ENCODE measurements at places on chromosomes 13 and 19.

DNA sequence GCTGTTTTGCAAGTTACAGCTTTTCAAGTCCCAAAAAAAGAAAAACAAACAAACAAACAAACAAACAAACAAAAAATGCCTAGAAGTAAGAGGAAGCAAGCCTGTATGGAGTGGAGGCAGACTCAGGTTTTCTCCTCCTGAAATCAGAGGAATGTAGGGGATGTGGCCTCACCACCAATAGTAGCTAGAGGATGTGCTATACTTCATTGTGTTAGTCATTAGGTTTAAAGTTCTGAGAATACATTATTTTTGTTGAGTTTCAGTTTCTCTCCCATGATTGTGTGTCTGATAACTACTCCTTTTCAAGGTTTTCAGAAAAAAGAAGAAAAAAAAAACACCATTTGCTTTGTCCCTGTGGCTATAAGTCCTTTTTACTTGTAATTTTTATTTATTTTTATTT, 524.5 kb downstream of the GPC6 start:
- DNase-seq: no peak

- DNase-seq: no peak
Observed at GRCh38 chr19:49272204-49272603, 52.8 kb downstream of the SLC6A16 start.

GRCh38 chr13:113442354-113442984, 10.8 kb downstream of the ADPRHL1 start:
- no peak for DNase-seq

DNA sequence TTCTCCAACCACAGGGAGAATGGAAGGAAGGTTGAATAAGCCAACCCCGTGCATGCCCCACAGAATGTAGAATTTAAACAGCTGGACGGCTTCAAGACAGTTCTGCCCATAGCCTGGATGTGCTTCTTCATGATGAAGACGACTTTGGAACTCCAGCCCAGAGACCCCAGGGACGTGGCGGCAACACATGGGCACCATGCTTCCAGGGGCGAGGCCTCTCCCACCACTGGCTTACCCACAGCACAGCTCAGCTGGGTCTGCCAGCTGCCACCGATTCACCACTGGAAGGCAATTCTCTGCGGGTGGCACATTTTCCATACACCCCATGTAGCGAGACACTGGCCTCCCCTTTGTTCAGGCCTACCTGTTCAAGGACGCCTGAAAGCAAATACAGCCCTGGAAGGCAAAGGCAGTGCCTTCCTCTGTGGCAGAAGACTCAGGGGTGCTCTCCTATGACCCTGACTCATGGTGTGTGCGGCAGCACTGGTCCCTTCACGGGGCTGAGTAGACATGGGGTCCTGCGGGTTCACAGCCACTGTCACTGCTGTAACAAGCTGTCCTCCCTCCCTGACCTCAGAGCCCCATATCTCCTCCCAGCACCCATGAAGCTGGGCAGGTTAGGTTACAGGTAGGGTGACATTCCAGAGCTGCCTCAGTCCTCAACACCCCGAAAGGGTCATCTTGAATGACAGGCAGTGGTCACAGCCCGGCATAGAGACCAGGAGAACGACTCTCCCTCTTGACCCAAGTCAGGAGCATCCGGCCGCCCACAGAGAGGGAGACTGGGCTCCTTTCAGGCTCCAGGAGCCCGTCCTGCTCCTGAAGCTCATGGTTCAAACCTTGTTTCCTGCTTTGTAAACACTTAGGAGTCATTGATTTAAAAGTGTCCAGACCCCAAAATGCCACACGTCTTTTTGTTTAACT, 72.7 kb downstream of the SPACA7 start:
- no peak for DNase-seq

DNA sequence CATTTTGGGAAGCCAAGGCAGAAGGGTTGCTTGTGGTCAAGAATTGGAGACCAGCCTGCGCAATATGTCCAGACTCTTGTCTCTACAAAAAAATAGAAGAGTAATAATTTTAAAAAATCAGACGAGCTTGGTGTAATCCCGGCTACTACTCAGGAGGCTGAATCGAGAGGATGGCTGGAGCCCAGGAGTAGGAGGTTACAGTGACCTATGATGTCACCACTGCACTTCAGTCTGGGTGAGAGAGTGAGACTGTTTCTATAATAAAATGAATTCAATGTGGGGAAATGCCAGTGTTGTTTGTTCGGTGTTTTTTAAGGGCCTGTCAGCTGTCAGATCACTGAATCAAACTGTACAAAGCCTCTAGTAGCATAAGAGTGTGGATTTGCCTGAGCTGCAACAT, 1.2 kb upstream of the FBXL3 start:
- DNase-seq: peak; percentile 36

DNA sequence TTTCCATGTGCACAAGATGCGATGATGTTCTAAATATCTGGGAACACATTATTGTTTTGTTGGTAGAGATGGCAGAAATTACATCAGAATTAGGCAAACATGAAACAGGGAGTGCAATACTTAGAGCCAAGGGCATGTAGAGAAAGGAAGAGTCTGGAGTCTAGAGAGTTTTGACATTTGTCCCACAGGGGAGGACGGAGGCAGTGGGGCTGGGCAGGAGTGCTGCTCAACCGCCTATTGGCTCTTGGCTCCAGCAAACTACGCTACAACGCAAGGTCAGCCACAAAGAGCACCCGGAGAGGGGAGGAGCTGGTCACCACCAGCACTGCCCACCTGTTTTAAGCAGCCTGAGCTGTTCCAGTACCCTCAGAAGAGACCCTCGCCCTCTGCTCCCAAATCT, 108.3 kb downstream of the ABCC4 start:
- no peak for DNase-seq

DNA sequence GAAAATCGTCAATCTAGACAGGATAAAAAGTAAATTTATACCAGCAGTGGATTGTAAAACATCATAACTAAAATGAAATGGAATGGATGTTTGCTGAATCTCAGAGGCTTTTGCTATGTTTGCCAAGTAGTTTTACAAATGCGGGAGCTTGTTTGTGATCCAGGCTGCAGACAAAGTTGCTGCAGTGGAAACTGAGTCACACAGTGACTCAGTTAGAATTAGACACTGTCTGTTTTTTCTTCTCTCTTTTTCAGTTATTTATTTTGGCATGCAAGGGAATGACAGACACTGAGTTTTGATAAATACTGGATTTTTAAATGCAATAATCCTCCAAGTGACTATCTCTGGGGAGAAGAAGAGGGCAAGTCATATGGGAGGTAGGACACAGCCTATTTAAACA, 4.6 kb upstream of the PNMA8A start:
- no peak for DNase-seq

- DNase-seq: no peak
Observed at GRCh38 chr13:49062297-49062896, 86.7 kb downstream of the FNDC3A start.

DNA sequence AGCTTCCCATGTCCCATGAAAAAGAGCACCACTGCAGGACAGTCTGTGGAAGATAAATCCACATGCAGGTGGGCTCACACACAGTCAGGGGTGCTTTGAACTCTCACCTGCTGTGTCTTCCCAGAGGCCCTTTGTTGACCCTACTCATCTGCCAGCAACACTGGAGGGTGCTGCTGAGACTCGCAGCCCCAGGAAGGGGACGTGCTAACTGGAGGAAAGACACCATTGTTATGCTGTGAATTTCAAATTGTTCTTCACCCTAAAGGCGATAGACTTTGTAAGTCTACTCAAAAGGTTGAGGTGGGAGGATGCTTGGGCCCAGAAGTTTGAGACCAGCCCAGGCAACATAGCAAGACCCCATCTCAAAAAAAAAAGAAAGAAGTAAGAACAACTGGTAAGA, 107.3 kb upstream of the SERP2 start:
- no peak for DNase-seq

GRCh38 chr19:9580728-9581127, 3.6 kb downstream of the ZNF121 start:
- no peak for DNase-seq

DNA sequence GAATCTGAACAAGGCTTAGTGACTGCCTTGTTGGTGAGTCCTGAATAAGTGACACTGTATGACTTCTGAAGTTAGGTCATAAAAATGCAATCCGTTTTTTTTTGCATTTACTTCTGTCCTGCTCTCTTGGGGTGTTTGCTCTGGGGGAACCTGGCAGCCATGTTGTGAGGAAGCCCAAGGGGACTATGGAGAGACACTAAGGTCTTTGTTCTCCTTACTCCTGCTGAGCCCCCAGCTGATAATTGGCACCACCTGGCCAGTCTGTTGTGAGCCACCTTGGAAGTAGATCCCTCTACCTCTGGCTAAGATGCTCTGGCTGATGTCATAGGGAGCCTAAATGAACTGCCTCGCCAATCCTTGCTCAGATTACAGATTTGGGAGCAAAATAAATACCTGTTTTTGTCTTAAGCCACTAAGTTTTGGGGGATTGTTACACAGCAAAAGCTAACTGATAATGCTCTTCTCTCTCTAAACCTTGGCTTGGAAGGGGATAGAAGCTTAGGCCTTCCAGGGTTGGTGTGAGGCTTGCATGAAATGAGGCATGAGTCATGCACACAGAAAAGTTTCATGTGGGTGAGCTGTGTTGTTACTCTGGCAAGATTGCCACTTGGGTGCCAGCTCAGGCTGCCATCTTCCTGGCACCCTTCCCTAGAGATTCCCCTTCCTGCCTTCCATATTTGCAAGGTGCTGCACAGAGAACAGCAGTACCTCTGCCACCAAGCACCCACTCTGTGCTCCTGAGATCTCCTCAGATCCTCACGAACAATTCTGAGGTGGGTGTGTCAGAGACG, 10.1 kb downstream of the TUBB4A start:
- no peak for DNase-seq

DNA sequence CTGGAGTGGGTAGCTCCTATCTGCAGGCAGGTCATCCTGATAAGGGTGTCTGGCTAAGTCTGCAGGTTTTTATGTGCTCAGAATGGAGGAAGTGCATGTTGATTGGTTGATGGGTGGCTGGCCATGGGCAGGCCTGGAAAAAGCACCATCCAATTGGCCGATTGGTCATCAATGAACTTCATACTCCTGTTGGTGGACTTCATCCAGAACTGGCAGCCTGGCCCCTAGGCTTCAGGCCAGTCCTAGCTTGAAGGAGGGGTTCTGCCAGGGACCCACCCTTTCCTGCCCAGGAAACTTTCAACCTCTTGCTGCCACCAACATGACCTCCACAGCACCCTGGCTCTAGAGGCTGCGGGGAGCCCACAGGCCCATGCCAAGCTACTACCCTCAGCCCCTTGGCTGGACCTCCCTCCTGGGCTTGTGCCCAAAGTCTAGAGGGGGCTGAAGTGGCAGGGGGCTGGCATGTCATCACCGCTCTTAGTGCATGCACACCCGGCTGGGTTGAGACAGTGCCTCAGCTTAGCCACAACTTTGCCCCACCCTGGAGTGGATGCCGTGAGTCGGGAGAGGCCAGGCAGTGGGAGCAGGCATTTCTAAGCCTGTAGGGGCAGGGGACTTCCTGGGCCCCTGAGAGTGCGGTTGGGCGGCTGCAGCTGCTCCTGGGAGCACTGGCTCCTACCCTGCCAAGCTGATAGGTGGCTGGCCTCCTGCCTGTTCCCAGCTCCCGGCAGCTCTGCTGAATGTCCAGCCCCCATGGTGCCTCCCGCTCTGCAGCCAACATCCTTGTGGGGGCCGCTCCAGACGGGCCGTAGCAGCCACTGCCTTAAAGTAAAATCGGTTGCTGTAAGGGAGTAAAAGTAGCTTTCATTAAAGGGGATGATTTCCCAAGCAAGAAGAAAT, 13.2 kb downstream of the DNAJC15 start:
- DNase-seq: no peak

- no peak for DNase-seq
Observed at GRCh38 chr13:57946361-57946760, 314.8 kb downstream of the PCDH17 start.

DNA sequence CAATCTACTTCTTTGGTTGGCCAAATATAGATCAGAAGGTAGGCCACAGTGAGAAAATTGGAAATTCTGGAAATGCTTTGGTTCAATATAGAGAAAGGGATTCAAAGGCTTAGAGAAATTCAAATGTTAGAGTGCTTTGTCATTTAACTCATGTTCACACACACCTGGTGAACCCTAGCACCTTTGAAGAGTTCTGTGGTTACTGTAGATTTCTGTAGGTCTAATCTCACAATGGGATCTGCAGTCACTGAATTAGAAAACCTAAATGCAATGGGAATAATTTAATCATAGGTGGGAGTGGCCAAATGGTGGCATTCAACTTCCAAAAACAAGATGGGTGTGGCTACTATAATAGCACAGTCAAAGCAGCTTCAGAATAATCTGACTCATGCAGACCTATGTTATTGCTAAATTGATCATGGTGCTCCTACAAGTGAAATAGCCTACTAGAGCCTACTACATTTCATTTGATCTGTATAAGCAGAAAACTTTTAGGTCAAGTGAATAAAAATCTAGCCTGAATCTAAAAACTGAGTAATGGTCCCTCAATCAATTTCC, 1152.9 kb downstream of the PCDH9 start:
- DNase-seq: no peak

- DNase-seq: no peak
Observed at GRCh38 chr13:112754281-112755025, 64.6 kb downstream of the ATP11A start.

DNA sequence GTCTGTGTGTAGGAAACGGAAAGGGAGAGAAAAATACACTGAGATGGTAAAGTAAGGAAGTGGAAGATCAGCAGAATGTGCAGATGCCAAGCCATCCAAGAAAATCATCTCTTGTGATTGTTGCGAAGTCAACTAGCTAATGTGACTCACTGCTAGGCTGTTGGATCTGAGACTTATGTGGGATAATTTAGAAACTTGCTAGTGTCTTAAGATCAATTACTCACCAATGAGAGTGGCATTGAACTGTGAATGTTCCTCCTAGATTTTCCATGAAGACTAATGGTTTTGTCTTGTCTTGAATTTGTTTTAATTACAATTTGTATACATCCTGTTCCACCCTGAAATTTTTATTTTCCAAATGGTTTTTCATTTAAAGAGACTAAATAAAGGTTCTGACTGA, 771.6 kb downstream of the EFNB2 start:
- DNase-seq: no peak

- no peak for DNase-seq
Observed at GRCh38 chr19:44819246-44819832, 10.4 kb downstream of the BCAM start.

DNA sequence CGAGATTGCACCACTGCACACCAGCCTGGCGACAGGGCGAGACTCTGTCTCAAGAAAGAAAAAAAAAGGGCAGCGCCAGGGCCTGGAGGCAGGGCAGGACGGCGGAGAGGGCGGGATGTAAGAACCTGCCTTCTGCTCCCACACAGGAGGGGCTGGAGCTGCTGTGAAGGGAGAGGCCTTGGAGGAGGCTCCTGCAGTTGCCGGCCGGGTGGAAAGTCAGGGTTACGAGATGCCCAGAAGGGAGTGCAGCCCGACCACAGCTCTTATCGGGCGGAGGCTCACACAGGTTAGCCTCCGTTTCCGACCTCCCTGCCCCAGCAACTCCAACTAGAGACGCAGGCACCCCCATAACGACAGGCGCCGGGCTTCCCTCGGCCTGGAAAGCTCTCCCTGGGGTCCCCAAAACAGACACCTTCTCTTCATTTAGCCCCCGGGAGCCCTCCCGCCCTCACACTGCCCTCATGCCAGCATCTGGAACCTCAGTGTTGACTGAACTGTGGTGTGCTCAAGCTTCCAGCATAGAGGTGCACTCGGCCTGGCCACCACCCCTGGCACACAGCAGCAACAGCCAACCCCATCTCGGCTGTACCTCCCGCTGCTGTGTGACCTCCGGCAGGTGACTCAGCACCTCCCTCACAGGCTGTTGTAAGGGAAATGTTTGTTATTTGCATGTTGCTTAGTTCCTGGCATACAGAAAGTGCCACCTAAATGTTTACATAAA, 1.4 kb downstream of the PLPP2 start:
- peak; percentile 82 for DNase-seq
